ENCODE measurements at places on chromosomes 13 and 19.

- DNase-seq: no peak
These were observed 475.8 kb upstream of the PCDH20 start for GRCh38 chr13:61891401-61891800.

DNA sequence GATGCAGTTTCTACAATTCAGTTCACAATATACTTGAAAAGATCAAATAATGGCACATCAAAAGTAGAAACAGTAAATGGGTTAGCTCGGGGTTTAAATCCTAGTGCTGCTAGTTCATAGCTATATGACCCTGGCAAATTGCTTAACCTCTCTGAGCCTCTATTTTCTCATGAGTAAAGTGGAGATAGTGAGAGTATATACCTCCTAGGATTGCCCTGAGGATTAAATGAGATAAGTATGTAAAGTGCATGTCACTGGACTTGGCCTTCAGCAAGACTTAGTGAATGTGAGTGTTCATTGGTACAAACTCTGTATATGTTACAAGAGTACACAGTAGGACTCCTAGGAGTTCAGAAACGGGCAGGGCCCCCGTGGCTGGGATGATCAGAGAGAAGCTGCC is 248.3 kb downstream of the DLEU7 start:
- no peak for DNase-seq

GRCh38 chr19:40990972-40991381 is at the start of gene CYP2B6:
CYP2B6 (plus strand) TSS chr19:40991282; CDS start chr19:40991306, 24 bp downstream.
- DNase-seq: no peak

- no peak for DNase-seq
These were observed 1.4 kb downstream of the GPX4 start for GRCh38 chr19:1105008-1105872.

- no peak for DNase-seq
These were observed 1091.2 kb downstream of the SLITRK1 start for GRCh38 chr13:82791035-82791434.

- no peak for DNase-seq
These were observed 2.6 kb downstream of the UNC13A start for GRCh38 chr19:17685451-17686022.

DNA sequence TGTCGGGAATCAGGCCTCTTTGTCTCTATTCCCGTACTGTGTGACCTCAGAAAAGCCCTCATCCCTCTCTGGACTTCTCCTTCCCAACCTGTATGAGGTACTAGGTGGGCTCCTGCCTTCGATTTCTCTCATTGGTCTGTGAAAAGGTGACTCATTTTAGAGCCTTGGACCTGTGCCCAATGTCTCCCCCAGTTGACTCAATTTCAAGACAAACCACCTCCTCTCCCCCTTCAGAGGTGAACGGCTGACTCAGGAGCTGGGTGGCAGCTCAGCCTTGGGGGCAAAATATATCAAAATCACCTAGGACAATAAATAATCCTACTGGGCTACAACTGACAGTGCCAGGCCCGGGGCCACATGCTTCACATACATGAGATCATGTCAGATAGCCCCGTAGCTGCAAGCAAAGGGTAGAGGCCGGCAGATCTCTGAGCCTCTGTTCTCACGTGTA is 630 bp downstream of the COQ8B start:
- DNase-seq: no peak

DNA sequence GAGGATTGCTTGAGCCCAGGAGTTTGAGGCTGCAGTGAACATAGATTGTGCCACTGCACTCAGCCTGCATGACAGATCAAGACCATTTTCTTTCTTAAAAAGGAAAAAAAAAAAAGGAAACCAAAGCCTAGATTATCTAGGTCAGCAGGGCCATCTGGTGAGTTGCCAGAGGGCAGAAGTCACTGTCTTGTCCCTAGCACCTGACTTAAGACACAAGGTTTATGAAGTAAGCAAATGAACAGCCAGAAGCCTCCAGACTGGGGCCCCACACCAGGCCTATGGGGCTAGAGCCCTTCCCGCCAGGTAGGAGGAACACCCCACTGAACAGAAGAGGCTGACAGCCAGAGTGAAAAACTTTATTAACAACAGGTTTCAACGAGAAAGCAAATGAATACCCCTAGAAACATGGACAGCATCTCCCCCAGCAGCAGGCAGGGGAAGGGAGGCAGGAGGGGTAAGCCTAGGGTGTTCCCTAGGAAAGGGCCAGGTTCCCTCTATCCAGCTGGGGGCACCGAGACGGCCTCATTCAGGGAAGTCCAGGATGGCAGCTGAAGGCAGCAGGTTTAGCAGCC is 1.2 kb downstream of the WDR83 start:
- DNase-seq: no peak

GRCh38 chr19:20416661-20417060 is 148.9 kb downstream of the ZNF737 start:
- DNase-seq: no peak

GRCh38 chr19:1488282-1488601 is 1.9 kb downstream of the PCSK4 start:
- DNase-seq: no peak

DNA sequence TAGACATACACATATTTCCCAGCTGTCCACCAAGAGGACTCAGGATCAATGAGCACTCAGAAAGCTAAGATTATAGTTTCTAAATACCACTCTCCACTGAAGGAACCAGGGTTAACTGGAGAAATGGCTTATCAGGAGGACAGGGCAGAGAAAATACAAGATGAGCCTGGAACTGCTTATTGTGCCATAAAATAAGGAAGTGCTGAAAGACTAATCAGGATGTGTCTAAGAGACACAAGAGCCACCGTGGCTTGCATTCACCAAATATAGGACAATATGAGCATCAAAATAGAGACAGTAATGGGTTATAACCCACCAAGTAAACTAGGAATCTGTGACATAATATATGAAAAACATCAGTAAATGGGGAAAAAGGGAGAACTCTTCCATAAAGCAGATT is 32.8 kb downstream of the KLF12 start:
- DNase-seq: no peak

- DNase-seq: no peak
These were observed 191.0 kb upstream of the HTR2A start for GRCh38 chr13:47087841-47088240.

DNA sequence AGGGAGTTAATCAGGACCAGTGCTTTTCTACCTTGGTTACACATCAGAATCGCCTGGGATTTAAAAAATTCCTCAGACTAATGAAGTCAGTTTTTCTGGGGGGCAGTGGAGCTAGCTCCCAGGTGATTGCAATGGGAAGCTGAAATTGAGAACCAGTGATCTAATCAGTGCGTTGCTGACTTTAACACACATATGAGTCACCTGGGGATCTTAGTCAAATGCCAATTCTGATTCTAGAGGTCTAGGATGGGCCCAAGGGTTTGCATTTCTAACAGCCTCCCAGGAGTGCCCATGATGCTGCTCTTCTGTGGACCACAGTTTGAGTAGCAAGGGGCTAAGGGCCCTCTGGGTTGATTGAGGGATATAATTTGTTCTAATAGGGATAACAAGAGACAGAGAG is 54.5 kb downstream of the KL start:
- no peak for DNase-seq

DNA sequence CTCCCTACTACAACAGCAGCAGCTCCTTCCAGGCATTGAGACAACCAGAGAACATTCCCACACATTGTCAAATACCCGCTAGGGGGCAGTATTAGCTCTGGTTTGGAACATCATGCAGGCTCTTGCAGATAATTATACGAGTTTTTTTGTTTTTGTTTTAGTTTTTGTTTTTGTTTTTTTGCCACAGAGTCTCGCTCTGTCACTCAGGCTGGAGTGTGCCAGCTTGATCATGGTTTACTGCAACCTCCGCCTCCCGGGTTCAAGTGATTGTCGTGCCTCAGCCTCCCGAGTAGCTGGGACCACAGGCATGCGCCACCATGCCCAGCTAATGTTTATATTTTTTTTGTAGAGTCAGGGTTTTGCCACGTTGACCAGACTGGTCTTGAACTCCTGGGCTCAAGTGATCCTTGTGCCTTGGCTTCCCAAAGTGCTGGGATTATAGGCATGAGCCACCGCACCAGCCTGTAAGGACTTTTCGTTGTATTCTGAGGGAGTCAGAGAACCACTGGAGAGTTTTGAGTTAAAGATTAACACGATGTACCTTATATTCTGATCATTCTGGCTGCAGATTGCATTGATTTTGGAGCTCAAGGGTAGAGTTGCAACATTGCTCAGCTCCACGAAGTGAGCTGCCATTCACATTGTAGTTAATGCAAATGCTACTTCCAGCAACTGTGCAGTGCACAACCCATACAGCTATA is 41.7 kb upstream of the CEACAM20 start:
- DNase-seq: no peak

DNA sequence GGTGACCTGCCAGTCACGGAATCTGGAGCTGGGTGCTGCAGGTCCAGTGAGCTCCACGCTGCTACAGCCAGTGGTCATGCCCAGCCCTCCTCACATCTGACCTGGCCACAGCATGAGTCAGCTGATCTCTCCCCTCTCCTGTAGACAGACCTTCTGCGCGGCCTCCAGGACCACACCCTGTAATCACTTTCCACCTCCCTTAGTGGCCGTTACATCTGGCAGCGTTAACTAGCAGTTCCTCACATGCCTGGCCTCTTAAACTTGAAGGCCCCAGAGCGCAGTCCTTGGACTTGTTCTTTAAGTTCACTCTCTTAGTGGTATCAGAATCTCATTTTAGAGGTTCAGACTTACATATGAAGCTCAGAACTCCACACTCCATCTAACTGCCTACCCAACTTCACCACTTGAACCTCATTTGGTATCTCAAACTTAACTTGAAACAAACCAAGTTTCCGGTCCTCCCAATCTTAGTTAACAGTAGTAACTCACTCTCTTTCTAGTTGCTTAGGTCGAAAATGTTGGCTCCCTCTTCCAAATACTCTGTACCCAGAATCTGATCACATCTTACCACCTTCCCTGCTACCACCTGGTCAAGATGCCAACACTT is 22.7 kb downstream of the MIPEP start:
- no peak for DNase-seq

DNA sequence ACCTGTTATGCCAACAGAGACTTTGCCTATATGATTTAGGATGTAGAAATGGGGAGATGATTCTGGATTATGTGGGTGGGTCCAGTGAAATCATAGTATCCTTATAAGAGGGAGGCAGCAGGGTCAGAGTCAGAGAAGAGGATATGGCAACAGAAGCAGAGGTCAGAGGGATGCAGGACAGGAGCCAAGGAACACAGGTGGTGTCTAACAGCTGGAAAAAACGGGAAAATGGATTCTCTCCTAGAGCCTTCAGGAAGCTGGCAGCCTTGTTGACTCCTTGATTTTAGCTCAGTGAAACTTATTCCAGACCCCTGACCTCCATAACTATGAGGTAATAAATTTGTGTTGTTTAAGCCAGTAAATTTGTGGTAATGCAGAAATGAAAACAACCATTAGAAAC is 28.8 kb upstream of the OXGR1 start:
- no peak for DNase-seq

DNA sequence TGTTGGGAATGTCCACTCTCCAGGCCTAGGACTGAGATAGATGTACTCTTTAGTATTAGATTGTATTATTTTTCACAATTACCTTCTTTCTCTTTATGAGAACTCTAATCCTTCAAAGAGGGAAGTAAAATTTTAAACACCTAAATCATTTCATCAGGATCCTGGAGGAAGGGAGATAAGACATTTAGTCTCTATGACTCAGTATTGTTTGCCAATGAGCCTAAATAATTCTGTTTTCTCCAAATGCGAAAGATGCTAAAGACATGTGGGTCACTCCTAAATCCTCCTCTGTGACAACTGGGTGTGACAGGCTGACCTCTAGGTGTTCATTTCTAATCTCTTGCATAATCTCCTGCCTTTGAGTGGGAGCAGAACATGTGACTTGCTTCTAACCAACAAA is 1736.6 kb upstream of the MIR17HG start:
- no peak for DNase-seq

DNA sequence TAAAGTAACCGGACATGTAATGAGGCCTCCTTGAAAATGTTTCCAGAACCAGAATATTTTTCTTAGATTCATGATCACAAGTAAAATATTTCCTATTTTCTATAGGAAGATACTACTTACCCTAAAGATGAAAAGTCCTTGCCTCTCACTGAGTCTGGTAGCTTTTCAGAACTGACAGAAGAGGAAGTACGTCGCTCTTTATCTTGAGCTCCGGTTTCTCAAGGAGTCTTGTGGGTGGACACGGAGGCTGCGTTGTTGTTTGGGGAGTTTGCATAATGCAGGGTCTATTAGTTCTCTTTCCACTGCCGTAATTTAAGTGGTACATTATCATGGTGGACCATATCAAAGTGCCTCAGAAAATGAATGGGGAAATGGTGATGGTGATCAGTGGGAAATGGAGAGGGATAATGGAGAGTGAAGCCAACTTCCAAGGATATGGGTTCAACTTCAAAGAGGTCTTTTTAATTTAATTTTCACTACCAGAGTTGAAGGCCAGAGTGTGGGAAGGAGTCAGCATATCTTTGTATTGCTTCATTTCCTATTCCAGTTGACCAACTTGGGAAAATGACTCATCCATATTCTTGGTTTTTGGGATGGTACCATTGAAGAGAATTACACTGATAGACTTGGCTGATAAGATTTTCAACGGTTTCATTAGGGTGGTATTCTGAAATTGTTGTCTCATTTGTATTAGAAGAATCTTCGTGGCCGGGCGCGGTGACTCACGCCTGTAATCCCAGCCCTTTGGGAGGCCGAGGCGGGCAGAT is 23.4 kb downstream of the MBD3L2B start:
- DNase-seq: no peak

DNA sequence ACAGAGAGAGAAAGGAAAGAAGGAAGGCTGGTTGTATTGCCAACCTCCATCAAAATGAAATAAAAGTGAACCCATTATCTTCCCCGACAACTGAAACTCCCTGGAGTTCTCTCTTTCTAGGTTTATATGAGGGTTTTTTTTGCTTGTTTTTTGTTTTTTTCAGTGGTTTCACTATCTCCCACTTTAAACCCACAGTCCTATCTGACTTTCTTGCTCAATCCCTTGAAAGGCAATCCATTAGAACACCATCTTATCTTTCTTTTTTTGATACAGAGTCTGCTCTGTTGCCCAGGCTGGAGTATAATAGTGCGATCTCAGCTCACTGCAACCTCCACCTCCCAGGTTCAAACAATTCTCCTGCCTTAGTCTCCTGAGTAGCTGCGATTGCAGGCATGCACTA is 158.0 kb upstream of the MIR17HG start:
- no peak for DNase-seq

DNA sequence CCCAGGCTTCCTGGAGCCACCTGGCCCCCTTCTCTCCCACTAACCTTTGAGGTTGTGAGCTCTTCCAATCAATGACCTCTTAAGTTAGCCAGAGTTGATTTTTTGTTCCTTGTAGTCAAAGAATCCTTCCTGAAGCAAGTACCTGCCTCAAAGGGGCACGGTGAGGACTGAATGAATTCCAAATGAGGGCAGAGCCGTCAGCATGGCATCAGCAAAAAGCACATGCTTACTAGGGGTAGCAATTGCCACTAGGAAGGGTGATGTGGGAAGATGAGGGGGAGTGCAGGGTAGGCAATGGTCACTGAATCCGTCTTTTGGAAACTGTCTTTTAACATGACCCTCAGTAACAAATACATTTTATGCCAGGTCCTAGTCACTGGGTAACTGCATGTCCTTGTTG is 15.6 kb upstream of the DHRS12 start:
- no peak for DNase-seq

Data from GOT3 (cell line).